Type B pancreatic cell (in vitro differentiated cells): ENCODE measurements at places on chromosomes 2 and 18.

DNA sequence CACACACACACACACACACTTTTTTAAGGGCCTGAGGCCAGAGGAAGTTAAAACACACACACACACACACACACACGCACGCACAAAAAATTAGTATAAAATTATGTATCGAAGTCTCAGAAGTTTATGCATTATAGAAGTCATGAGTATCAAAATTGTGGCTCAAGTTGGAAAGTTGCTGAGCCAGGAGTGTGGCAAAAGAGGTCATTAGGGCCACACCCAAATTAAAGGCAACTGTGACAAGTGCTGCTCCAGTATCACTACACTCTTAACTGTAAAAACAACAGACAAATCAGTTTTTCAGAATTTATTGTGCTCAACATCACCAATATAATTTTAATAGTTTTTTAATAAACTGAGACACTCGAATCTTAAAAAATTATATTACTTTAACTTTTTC lies 36.9 kb downstream of the YWHAQ start:
- no peak for DNase-seq

DNA sequence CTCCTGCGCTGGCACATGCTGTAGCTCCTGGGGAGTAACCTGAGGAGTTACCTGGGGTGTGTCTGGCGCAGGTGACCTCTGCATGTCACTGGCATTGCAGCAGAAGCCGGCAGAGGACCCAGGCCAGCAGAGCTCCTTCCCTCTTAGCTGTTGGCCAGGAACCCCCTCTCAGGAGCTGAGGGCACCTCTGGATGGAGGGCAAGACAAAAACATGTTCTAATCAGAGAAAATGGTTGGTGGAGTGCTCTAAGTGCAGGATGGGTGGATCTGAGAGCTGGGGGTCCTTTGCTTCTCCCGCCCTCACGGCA lies 44.9 kb upstream of the SNTG2 start:
- no peak for DNase-seq

DNA sequence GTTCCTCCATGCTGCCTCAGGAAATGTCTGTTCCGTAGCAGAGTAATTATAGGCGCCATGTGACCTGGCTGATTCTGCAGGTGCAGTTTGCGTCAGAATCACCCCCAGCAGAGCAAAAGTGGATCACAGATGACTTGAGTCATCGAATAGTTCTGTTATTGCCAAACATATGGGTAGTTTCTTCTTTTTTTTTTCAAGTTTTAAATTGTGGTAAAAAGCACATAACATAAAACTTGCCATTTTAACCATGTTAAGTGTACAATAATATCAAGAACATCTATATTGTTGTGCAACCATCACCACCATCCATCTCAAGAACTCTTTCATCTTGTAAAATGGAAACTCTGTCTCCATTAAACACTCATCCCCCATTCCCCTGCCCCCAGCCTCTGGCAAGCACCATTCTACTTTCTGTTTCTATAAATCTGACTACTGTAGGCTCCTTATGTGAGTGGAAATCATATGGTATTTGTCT lies 177.7 kb upstream of the TWIST2 start:
- DNase-seq: no peak

DNA sequence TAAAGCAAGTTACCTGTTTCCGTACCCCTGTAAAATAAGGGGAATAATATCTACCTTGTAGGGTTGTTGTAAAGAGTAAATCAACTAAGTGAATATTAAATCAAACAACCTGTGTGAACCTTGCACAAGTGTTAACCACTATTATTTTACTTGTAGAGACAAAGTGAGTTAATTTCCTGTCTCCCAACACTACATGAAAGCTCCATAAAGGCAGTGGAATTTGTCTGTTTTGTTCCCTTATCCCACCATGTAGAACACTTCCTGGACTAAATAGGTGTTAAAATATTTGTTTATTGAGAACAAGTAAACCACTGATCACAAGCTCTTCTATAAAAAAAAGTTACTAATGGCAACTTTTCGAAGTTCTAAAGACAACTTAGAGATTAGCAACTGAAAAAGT lies 3.3 kb downstream of the ARL5A start:
- no peak for DNase-seq

DNA sequence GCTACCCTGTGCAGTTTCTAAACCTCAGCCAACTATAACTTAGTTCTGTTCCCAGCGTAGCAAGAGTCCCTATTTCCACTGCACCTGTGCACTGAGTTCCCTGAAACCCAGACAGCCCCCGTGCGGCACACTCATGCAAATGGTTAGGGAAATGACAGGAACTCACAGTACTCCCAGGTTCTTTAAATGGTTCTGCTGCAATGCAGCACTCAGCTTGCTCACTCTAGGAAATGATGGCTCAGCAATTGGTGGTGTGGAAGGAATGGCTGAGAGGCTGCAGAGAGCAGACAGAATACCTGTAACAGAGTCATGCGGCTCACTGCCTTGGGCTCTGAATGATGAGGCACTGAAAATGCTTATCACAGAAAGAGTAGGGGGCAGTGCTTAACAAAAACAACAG lies 143.0 kb downstream of the RAD51AP2 start:
- DNase-seq: no peak

DNA sequence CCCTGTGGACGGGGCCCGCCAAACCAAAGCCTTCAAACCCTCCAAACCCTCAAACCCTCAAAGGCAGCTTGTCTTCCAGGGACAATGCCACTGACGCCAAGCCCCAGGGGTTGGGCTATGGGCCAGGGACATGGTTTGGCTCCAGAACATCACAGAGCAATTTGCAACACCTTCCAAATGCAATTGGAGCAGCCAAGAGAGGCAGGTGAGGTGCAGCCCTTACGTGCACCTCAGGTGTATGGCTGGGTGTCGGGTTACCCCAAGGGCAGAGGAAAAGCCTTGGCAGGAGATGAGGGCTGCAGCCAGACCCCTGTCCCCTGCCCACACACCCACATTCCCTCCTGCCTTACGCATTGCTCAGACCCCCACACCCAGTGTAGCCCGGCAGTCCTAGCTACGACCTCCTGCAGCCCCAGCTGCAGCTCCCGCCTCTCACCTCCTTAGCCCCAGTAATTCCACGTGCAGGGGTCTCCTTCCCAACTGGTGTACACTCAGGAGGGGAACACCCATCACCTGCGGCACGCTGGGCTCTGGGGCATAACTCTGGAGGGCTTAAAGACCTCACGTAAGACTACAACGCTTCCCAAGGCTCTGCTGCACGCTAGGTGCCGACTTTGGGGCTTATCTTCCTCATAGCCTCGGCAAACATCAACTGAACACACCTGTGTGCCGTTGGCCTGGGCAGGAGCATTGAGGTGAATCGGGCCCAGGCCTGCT lies 88.7 kb downstream of the TFCP2L1 start:
- DNase-seq: no peak

DNA sequence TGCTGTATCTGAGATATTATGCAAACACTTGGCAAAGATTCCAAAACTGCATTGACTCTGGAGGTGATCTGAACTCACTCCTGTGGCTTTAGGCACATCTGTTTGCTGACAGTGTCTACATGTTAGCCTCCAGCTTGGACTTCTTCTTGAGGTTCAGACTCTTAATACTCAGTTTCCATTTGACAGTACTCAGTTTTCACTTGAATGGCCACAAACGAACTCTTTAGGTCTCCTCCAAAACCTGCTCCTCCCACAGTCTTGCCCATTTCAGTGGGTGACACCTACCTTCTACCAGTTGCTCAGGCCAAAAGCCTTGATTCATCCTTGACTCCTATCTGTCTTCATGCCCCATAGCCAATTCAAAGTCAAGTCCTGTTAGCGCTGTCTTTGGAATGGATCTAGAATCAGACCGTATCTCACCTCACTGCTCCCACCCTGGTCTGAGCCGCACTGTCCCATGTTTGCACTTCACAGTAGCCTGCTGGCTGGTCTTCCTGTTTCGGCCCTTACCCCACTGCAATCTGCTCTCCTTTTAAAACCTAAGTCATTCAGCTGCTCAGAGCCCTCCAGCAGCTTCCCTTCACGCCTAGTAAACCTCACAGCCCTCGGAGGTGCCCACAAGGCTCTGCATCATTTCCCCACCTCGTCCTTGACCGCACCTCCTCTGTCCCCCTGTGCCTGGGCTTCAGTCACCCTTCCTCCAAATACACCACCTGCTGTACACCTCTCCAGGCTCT lies 10.5 kb downstream of the ATG16L1 start:
- DNase-seq: no peak

DNA sequence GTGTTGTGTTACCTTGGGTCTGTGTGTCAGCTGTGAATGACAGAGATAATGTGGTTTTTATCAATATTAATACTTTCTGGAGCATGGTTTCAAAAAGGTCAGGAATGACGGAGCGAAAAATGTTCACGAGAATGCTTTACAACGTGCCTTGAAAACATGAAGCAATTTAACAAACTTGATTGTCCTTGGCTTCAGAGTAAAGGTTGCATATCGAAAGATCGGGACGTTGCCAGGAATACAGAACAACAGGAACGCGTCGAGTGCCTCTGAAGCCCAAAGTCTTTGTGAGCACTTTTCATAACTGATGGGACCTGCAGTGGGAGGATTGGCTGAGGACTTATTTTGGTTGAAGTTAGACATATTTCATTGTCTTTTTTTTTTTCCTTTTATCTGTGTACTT lies 206.1 kb downstream of the ZNF407 start:
- no peak for DNase-seq

GRCh38 chr2:65292461-65293011 lies 64.9 kb downstream of the ACTR2 start:
- DNase-seq: no peak

DNA sequence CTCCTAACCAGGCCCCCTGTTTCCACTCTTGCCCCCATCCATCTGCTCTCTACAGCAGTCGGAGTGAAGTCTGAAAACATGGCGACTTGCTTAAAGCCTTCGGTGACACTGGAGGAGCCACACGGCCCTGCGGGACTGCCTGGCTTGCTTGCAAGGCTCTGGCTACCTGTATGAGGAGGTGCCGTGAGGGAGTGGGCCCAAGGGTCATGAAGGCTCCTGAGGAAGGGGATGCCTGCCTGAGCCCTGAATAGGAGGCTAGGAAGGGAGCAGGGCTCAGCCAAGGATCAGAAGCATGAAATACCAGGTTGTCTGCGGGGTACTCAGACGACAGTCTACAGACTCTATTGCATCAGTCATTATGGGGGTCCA lies 75.4 kb downstream of the EMX1 start:
- DNase-seq: peak; percentile 43

GRCh38 chr18:77144451-77145118 lies 12.0 kb upstream of the MBP start:
- DNase-seq: no peak

- DNase-seq: no peak
Measured at GRCh38 chr2:186940463-186940862, 91.5 kb upstream of the ZSWIM2 start.

DNA sequence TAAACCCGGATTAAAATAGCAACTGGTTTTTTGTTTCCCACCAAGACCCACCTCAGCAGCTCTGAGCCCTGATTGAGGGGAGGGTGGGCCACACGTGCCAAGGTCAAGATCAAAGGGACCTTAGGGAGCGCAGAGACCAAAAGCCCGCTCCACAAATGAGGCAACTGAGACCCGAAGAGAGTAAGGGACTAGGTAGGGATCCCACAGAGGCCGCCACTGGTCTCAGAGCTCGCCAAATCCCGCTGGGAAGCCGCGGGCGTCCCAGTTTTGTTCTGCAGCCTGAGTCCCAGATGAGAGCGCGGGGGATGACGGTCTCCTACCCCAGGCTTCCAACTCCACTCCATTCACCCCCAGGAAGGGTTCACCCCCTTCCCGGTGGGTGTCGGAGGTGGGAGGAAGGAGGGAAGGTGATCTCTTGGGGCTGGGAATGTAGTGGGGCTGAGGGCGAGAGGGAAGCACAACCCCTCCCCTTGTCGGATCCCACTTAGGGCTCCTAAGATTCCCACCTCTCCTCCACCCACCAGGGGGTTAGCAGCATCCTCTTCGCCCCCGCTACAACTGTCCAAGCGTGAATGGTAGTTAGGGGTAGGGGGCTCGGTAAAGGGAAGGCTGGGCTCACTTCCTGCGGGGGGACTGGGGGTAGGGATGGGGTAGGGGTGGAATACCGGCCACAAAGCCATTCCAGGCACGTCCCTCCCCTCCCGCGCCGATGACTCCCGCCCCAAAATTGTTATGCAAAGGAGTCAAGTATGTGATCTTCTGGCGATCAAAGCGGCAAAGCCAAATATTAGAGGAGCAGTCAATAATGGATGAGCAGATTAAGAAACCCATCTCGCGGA lies 7.3 kb upstream of the EN1 start:
- DNase-seq: no peak

- no peak for DNase-seq
Measured at GRCh38 chr2:235564066-235564465, 70.2 kb downstream of the AGAP1 start.

- no peak for DNase-seq
Measured at GRCh38 chr2:84817239-84817655, 63.6 kb downstream of the TRABD2A start.

- DNase-seq: no peak
Measured at GRCh38 chr2:102277202-102277700, 34.1 kb upstream of the IL1RL1 start.

DNA sequence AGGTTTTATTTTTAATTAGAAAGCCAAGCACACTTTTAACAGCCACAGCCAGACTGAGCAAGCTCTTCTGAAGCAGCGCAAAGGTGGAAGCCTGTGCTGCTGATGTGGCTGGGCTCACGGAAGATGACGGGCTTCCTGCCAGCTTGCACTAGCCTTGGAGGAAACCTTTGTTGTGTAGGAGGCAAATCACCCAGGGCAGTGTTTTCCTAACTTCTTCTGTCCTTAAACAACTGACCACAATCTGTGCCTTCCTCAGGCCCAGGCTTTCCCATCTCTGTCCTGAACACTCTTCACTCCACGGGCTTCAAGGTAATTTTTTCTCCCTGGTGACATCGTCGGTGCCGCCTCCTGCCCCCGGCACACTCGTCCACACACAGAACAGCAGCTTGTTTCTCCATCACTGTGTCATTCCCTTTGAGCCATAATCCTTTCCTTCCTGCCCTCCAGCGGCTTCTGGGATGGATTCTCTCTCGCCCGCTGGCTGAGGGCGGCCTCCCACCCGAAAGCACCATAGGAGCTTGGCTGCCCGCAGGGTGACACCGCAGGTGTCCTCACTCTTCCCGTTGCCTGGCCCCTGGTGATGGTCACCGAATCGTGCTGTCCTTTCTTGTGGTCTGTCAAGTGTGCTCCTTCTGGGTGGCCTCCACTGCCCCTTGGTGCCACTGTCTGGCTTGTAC lies 31.1 kb upstream of the INHBB start:
- DNase-seq: no peak

DNA sequence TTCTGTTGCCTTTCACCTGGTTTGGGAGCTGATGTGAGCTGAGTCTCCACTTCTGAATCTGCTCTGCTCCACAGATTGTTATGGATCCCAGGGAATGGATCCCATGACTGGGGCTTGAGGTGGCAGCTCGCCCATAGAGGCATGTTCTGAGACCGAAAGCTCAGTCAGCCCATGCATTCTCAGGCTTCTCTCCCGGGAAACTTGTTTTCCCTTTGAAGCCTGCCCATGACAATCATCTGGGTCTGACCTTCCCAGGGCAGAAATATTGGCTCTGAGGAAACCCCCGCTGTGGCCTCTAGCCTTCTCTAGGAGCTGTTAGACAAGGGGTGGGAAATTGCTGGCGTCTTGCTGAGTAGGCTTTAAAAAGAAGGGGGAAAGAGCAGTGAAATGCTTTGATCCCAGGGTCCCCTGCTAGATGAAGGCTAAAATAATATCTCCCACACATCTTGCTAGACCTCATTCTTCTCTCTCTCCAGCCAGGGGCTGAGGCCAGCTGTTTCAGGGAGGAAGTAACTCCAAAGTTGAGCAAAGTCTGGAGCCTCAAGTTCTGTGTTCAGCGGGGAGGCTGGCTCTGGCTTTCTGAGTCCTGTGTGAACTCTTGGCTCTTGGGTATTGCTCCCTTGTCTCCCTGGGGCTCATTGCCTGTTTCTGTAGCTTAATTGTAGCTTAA lies 2.0 kb downstream of the VAMP8 start:
- DNase-seq: no peak
